NCI-H1048 (cell line): ENCODE measurements at places on chromosomes 1 and 21.

DNA sequence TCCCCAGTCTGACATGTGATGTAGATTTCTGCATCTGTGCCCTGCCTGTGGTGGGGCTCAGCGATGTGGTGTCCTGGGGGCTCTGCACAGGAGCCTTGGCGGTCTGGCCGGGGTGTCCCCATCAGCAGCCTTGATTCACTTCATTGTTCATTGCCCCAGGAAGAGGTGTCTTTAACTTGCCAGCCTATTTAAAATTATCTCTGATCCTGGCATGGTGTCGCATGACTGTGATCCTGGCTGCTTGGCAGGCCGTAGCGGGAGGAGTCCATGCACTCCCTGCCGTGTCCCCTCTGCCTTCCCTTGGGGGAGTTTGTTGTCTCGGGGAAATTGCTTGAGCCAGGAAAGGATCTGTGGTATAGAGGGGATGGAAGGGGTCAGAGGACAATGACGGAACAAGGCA is 59.9 kb downstream of the TRIM11 start:
- DNase-seq, result no peak

DNA sequence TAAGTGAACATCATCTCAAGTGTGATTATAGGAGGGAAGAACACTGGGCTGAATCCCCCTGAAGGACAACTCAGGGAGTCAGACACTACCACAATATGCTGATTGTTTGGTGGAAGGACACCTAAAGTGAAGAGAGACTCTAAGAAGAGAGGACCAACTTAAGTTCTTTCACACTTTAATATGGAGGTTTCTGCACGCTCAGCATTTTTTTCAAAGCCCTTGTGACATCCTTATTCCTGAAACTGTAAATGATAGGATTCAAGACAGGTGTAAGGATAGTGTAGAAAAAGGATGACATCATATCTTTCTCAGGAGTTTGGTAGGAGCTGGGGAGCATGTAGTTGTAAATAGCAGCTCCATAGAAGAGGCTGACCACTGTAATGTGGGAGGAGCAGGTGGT is 4.8 kb downstream of the OR2T10 start:
- no peak for DNase-seq

DNA sequence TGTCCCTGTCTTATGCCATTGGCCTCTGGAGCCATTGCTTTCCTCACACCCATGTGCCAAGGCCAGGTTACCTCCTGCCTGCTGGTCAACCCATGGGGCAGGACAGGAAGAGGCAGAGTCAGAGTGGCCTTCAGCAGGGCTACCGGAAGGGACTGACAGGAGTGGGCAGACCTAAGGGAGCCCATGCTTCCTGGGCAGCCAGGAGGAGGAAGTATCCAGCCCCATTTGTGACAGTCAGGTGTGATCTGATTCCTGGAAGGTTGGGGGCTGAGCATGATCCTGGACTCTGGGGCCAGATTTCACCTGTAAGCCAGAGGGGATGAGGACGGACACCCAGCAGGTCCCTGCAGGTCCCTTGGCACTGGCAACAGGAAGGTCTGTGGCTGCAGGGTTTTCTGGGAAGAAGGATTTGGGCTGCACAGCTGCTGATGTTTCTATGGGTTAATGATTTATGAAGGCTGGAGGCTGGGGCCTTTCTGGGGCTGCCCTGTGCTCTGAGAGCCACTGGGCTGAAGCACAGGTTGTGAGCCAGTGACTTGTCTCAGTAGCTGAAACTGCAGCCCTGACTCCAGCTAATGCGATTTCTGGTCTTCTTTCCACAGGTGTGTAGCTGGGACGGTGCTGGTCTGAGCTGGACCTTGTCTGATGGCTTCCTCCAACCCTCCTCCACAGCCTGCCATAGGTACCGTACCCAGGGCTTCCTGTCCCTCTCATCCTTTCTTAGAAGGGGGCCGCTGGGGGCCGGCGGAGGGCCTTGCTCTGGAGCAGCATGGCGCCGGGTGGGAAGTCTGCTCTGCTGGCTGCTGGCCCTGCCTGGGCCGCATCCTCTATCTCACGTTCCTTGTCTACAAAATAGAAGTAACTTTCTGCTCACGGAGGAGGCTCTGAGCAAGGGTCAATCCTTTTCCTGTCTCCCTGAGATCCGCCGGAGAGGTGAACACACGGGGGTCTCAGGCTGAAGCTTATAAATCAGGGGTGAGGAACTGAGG is 40.7 kb downstream of the ARHGEF10L start:
- no peak for DNase-seq

- DNase-seq, result no peak
Observed at GRCh38 chr1:245969283-245969682, 537.8 kb downstream of the SMYD3 start.

- DNase-seq, result no peak
Observed at GRCh38 chr1:18634276-18634675, 3.6 kb downstream of the PAX7 start.

DNA sequence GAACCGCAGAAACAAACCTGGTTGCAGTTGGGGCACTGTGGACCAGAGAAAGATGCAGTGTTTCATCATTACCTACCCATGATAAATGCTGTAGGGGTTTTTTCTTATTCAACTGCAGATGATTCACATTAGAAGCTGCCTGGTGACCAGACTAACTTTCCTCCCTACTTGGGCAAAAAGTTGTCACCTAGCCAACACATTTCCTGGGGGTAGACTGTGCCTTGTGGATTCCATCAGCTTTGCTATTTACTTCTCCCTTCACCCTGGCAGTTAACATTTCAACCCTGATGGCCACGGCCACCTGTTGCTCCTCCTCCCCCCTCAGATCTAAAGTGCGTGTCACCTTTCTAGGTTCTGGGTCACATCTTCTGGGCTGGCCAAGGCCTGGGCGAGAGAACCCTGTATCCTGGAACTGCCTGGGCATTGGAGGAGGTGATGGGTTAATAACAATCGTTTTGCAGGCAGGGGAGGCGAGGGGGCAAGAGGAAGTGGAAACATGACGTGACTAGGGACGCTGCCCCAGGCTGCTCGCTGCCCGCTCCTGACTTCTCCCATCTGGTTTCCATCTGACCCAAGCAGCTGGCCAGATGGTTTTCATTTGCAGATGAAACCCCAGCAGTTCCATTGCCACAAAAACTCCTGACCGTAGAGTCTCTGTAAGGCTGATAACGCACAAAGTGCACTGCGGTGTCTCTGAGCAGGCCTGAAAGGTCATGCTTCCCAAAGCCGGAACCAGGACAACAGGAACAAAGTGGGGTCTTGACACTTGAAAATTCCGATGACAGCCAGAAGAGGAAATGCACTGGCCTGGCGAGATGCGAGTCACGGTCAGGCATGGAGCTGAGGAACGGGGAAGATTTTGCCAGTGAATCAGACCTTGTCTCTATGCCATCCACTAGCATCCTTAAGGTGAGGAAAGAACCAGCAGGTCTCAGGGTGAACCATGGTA is 36.6 kb downstream of the CAPZB start:
- DNase-seq, result no peak

GRCh38 chr1:8966606-8967005 is 20.9 kb downstream of the CA6 start:
- no peak for DNase-seq

- DNase-seq, result no peak
Observed at GRCh38 chr1:50271337-50271736, 151.9 kb downstream of the DMRTA2 start.
